Ascending aorta (tissue), 2 donors: ENCODE measurements at places on chromosomes 1 and 21. TPM values are rescaled to one million over a fixed set of nuclear protein-coding genes. Genes with fewer than 3 reads are reported as not detected.

GRCh38 chr1:174032671-174033222, 10.6 kb upstream of the RC3H1 start:
- no peak overlapping the region for H3K27ac ChIP-seq
- no peaks in the 10 kb centered on the region for H3K4me1 ChIP-seq
- no peaks in the 10 kb centered on the region for H3K27me3 ChIP-seq
- no peaks in the 10 kb centered on the region for H3K36me3 ChIP-seq

DNA sequence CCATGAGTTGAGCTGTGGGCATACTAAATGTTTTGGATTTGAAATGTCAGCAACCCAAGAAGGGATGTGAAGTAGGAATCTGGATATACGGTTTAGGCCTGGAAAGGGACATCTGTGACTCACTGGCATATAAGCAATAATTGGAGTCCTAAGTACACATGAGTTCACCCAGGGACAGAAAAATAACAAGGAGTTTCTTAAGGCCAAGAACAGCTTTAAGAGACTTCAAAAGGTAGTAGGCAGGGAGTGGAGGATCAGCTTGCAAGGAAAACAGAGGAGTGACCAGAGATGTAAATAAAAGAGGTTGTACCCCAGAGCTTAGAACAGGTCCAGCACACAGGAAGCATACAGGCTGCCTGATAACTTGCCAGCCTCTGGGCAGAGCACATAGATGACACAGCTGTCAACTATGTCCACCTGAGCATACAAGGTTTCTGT, 28.1 kb downstream of the TMEM50B start:
- no peak overlapping the region for H3K4me3 ChIP-seq
- no peaks in the 10 kb centered on the region for H3K27me3 ChIP-seq
- H3K36me3 ChIP-seq = peaks cover 26% of the 10 kb centered on the region
- H3K27ac ChIP-seq = no peak overlapping the region
- DNase-seq = no peak
- H3K4me1 ChIP-seq = no peaks in the 10 kb centered on the region

DNA sequence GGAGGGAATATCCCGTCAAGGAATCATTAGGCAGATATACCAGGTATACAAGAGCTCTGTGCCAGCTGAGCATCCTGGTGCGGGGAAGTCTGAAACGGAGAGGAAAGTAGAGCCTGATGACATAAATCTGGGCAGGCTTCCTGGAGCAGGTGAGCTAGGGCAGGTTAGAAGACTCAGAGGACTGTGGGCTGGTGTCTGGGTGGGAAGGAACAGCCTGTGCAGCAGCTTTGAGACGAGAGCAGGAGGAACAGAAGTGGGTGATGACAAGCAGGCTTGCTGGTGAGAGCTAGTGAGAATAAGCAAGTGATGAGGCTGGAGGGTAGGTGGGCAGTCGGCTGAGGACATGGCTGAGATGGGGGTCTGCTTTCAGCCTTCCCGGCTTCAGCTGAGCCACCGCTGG, 6.7 kb downstream of the CELSR2 start:
- peaks cover 17% of the 10 kb centered on the region for H3K4me1 ChIP-seq
- H3K27ac ChIP-seq = no peak overlapping the region
- no peak overlapping the region for H3K4me3 ChIP-seq
- H3K36me3 ChIP-seq = no peaks in the 10 kb centered on the region
- no peak for DNase-seq
- H3K27me3 ChIP-seq = no peaks in the 10 kb centered on the region

- no peaks in the 10 kb centered on the region for H3K4me1 ChIP-seq
- H3K36me3 ChIP-seq = no peaks in the 10 kb centered on the region
- no peak for DNase-seq
- no peak overlapping the region for H3K4me3 ChIP-seq
Observed at GRCh38 chr1:8266436-8267165, 51.3 kb upstream of the SLC45A1 start.

The CFHR1 gene
- 16.0 TPM for total RNA-seq

The ASB17 gene
- total RNA-seq = not detected

- no peak for DNase-seq
- no peak overlapping the region for H3K27ac ChIP-seq
- no peaks in the 10 kb centered on the region for H3K36me3 ChIP-seq
- peaks cover 11% of the 10 kb centered on the region for H3K27me3 ChIP-seq
Observed at GRCh38 chr1:165354739-165355138, 1.8 kb downstream of the LMX1A start.

- H3K27me3 ChIP-seq = no peaks in the 10 kb centered on the region
- H3K27ac ChIP-seq = no peak overlapping the region
- H3K4me3 ChIP-seq = no peak overlapping the region
- no peak for DNase-seq
Observed at GRCh38 chr21:42105476-42106315, 34.6 kb downstream of the UMODL1 start.

DNA sequence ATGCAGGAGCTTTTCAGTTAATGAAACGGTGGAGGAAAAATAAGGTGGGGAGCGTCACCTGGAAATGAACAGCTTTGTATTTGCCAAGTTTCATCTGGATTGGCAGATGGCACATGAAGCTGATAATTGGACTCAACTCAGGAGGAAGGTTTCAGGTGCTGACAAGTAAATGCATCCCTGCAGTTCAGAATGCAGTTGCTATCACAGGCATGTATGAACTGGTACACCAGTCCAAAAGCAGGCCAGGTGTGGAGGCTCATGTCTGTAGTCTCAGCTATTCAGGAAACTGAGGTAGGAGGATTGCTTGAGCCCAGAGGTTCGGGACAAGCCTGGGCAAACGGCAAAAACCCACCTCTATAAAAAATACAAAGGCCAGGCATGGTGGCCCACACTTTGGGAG, 15.5 kb downstream of the DEGS1 start:
- no peaks in the 10 kb centered on the region for H3K27me3 ChIP-seq
- H3K4me3 ChIP-seq = no peak overlapping the region
- no peaks in the 10 kb centered on the region for H3K4me1 ChIP-seq
- H3K27ac ChIP-seq = no peak overlapping the region
- DNase-seq = no peak

DNA sequence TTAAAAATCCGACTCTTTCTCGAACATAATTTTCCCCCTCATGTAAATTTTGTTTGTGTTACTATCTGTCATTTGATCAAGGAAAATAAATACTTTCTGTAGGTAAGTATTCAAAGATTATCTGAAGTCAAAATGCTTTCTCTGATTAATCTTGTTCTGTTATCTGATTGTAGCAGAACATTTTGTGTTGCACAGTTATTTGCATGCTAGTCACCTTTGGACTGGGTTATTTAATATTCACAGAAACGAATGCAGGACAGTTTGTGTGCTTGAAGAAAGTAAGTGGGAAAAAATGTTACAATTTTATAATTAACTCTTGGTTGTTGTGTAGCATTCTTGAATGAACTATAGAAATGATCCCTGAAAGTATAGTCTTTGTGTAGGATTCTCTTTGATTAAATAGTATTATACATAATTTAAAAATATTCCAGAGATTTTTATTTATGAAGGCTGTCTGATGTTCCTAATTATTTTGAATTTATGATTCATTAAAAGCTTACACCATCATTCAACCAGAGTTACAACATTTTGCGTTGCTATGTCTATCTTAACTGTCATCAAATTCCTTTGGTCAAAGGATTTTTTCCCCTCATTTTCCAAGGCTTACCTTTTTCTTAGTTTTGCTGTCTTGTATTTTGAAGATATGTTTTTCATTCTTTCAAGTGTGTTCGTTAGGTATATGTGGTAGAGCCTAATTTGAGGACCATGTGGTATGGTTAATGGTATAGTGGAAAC, 176.6 kb downstream of the GIPC2 start:
- no peak overlapping the region for H3K4me3 ChIP-seq
- no peak for DNase-seq
- H3K27me3 ChIP-seq = no peaks in the 10 kb centered on the region
- no peaks in the 10 kb centered on the region for H3K36me3 ChIP-seq

DNA sequence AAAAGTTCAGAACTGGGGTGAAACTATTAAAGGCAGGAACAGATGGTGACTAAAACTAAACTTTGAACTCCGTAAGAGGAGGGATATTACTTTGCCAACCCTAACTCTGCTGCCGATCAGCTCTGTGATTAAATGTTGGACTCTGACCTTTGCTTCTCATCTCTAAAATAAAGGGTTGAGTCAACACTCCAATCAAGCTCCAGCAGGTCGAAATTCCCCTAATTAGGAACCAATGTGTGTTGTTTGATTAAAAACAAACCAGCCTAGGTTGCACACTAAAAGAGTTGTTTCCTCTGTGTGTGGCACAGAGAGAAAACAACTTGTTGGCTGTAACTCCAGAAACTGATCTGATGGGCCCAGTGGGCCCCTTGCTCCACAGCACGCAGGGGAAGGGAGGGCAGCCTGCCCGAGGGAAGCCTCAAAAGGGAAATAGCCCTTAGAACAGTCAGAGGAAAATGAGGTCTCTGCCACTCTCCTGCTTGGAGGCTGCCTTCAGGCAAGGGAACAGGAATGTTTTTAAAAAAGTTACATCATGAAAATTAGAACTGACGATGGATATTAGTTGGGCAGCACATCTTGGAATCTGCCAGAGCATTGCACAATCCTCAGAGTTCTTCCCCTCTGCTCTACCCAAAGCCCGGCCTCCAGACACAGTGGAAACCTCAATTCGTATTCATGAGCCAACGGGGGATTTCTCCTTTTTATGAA, 69.3 kb downstream of the KCTD3 start:
- peak overlapping the region; percentile 55 for H3K4me3 ChIP-seq
- H3K27ac ChIP-seq = peak overlapping the region; percentile 62
- no peaks in the 10 kb centered on the region for H3K27me3 ChIP-seq

GRCh38 chr1:32197074-32197473, 3.3 kb upstream of the CCDC28B start:
- DNase-seq = no peak
- H3K36me3 ChIP-seq = peaks cover 65% of the 10 kb centered on the region
- peaks cover 18% of the 10 kb centered on the region for H3K4me1 ChIP-seq
- no peak overlapping the region for H3K27ac ChIP-seq

GRCh38 chr1:162136760-162137159, 67.3 kb downstream of the NOS1AP start:
- no peak for DNase-seq
- H3K27me3 ChIP-seq = no peaks in the 10 kb centered on the region
- H3K27ac ChIP-seq = no peak overlapping the region
- H3K36me3 ChIP-seq = no peaks in the 10 kb centered on the region

The LRRC53 gene
- not detected for total RNA-seq

GRCh38 chr1:40710581-40711315, 19.2 kb downstream of the NFYC start:
- H3K36me3 ChIP-seq = no peaks in the 10 kb centered on the region
- H3K4me1 ChIP-seq = peaks cover 48% of the 10 kb centered on the region
- no peak for DNase-seq
- H3K4me3 ChIP-seq = peak overlapping the region; percentile 64
- no peaks in the 10 kb centered on the region for H3K27me3 ChIP-seq
